ENCODE measurements at places on chromosomes 11 and 22. TPM values are rescaled to one million over a fixed set of nuclear protein-coding genes. Genes with fewer than 3 reads are reported as not detected.

GRCh38 chr11:12186701-12187100 is 76.3 kb downstream of the MICAL2 start:
- peaks cover 21% of the 10 kb centered on the region for H3K4me1 ChIP-seq
- no peak for DNase-seq

DNA sequence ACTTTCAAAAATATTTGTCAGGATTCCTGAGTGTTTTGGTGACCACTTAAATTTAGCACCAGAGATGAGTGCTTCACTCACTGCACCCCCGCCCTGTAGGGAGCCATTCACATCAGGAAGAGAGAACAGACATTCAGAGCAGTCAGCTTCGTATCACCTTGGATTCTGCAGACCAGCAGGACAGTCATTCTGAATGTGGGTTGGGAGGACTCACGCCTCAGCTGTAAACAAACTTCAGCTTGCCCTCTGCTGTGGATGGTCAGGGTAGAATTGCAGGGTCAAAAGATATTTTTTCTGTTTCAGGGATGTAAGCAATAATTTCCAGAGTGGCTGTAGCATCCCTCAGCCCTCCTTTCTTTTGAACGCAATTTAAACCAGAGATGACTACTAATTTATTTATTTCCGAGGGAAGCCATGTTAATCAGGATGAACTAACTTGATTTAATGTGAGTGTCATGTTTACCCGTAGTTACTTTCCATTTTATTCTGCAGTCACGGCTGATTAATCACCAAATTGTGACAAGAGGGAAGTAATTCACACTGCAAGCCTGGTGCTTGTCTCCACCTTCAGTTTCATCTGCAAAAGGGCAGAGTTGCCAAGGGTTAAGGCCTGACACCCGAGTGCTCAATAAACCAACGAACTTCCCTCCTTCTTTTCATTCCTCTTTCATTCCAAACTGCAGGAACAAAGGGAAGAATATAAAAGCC is 174.2 kb upstream of the DDI1 start:
- H3K27ac ChIP-seq = no peak overlapping the region
- H3K27me3 ChIP-seq = no peaks in the 10 kb centered on the region
- no peaks in the 10 kb centered on the region for H3K36me3 ChIP-seq
- H3K4me1 ChIP-seq = no peaks in the 10 kb centered on the region
- no peak overlapping the region for H3K4me3 ChIP-seq

DNA sequence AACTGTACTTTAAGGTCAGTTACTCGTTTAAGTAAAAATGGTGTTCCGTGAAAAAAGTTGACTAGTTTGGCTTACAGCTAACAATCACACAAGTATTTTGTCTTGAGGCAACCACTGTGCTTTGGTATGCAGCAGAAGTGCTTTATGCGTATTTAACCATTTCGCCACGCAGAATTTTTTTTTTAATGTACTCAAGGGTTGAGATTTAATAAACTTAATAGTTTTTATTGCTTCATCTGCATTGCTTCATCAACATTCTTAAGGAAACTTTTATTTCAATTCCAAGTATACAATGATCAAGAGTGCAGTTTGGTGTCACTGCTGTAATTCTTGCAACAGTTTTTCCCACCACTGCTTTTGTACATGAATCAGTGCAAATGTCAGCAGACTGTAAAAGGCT is 66.4 kb downstream of the ZNRF3 start:
- peaks cover 7% of the 10 kb centered on the region for H3K4me1 ChIP-seq
- no peaks in the 10 kb centered on the region for H3K27me3 ChIP-seq
- no peaks in the 10 kb centered on the region for H3K36me3 ChIP-seq
- no peak overlapping the region for H3K27ac ChIP-seq
- DNase-seq = no peak

- no peaks in the 10 kb centered on the region for H3K27me3 ChIP-seq
- no peak overlapping the region for H3K4me3 ChIP-seq
- H3K4me1 ChIP-seq = no peaks in the 10 kb centered on the region
Measured at GRCh38 chr11:35856259-35856658, 87.6 kb upstream of the LDLRAD3 start.

DNA sequence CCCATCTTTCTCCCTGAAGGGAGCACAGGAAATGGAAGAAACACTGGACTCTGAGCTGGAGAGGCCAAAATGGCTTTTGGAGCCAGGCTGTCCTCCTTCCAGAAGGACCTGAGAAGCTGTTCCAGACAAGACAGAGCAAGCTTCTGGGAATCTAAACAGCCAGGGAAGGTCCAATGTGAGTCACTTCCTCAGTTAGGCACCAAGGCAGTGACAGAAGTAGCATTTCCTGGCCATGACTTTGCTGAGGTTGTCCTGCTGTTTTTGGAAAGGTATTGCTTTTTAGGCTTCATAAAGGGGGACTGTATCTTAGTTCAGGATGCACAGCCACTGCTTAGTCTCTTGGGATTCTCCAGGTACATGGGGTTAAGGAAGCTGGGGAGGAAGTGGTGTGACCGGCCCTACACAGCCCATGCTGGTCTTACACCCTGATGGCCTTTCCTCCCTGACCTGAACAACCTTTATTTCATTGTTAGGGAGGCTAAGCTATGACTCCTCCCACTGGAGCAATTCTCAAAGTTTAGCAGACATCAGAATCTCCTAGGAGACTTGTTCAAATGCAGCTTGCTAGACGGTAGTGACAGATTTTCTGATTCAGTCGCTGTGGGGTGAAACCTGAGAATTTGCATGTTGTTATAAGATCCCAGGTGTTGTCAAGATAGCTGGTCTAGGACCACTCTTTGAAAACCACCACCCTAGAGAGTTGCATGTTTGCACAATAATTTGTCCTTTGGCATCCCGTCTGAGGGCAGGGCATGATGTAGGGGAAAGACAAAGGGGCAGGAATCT is 6.8 kb upstream of the INSC start:
- no peaks in the 10 kb centered on the region for H3K27me3 ChIP-seq
- no peak overlapping the region for H3K27ac ChIP-seq
- no peaks in the 10 kb centered on the region for H3K36me3 ChIP-seq
- DNase-seq = no peak
- H3K4me1 ChIP-seq = no peaks in the 10 kb centered on the region

- peaks cover 3% of the 10 kb centered on the region for H3K4me1 ChIP-seq
- no peak overlapping the region for H3K4me3 ChIP-seq
- H3K27ac ChIP-seq = peak overlapping the region; percentile 77
- no peaks in the 10 kb centered on the region for H3K27me3 ChIP-seq
Measured at GRCh38 chr11:13140028-13140870, 131.1 kb downstream of the RASSF10 start.

DNA sequence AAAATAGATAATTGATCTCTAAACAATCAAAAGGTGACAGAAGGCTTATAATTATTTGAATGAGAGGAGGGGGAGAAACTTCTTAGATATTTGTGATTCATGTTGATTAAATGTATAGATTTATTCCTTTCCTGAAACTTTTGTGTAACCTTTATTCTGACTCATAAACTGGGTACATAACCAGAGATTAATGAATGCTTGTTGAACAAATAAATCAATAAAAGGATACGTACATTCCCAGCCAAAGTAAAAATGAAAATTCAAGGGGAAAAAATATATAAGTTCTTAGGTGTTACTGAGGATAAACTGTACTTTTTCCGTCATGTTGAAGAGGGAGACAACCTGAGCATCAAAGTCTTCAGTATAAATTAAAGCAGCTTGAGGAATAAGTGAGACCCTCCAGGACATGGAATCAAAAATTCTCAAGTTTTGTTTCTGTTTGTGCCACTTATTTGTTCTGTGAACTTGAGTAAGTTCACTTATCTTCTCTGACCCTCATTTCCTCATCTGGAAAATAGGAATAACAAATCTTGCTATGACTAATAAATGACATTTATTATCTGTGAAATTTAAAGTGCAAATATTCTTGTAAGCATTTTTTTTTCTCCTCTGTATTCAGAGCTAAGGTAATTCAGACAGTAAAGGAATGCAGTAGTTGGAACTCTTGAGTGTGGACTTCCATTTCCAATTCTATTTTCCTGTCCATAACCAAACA is 195.4 kb downstream of the METTL15 start:
- no peak for DNase-seq
- H3K27ac ChIP-seq = no peak overlapping the region
- H3K4me3 ChIP-seq = no peak overlapping the region
- H3K36me3 ChIP-seq = no peaks in the 10 kb centered on the region
- no peaks in the 10 kb centered on the region for H3K27me3 ChIP-seq
- H3K4me1 ChIP-seq = no peaks in the 10 kb centered on the region

- peaks cover 20% of the 10 kb centered on the region for H3K4me1 ChIP-seq
- H3K27ac ChIP-seq = no peak overlapping the region
- no peak overlapping the region for H3K4me3 ChIP-seq
- no peak for DNase-seq
Measured at GRCh38 chr11:65278356-65278755, 16.6 kb downstream of the POLA2 start.

- H3K4me1 ChIP-seq = no peaks in the 10 kb centered on the region
- DNase-seq = no peak
- no peak overlapping the region for H3K27ac ChIP-seq
- no peaks in the 10 kb centered on the region for H3K27me3 ChIP-seq
Measured at GRCh38 chr11:112778091-112778876, 182.9 kb upstream of the NCAM1 start.

GRCh38 chr11:3745161-3745560 is 52.2 kb downstream of the NUP98 start:
- no peak overlapping the region for H3K4me3 ChIP-seq
- H3K27ac ChIP-seq = no peak overlapping the region
- H3K4me1 ChIP-seq = no peaks in the 10 kb centered on the region
- H3K27me3 ChIP-seq = no peaks in the 10 kb centered on the region

DNA sequence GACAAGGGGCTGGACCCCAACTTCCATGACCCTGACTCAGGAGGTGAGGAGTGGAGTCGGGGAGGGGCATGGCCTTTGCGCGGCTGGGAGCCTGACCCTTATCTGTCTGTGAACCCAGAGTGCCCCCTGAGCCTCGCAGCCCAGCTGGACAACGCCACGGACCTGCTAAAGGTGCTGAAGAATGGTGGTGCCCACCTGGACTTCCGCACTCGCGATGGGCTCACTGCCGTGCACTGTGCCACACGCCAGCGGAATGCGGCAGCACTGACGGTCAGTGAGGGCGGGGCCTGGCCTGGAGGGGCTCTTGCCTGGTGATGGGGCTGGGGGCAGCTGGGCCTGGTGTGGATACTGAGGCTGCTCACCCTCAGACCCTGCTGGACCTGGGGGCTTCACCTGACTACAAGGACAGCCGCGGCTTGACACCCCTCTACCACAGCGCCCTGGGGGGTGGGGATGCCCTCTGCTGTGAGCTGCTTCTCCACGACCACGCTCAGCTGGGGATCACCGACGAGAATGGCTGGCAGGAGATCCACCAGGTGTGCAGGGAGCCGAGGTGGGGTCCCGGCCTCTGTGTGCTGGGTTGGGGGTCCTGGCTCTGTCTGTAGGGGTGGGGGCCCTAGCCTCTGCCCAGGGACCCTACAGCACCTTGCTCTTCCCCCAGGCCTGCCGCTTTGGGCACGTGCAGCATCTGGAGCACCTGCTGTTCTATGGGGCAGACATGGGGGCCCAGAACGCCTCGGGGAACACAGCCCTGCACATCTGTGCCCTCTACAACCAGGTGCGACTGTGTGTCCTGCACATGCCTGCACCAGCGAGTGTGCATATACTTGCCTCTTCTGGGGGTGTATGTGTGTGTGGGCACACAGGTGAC is 6.3 kb downstream of the SHANK3 start:
- H3K27ac ChIP-seq = no peak overlapping the region
- H3K27me3 ChIP-seq = peaks cover 14% of the 10 kb centered on the region
- no peaks in the 10 kb centered on the region for H3K36me3 ChIP-seq
- H3K4me3 ChIP-seq = no peak overlapping the region
- H3K4me1 ChIP-seq = no peaks in the 10 kb centered on the region

GRCh38 chr11:102177974-102178631 is 67.9 kb downstream of the YAP1 start:
- H3K36me3 ChIP-seq = no peaks in the 10 kb centered on the region
- peak overlapping the region; percentile 53 for H3K27ac ChIP-seq
- no peak for DNase-seq
- H3K4me1 ChIP-seq = peaks cover 9% of the 10 kb centered on the region
- H3K4me3 ChIP-seq = no peak overlapping the region

- H3K4me1 ChIP-seq = no peaks in the 10 kb centered on the region
- peaks cover 12% of the 10 kb centered on the region for H3K36me3 ChIP-seq
- no peaks in the 10 kb centered on the region for H3K27me3 ChIP-seq
- no peak overlapping the region for H3K4me3 ChIP-seq
- DNase-seq = no peak
Measured at GRCh38 chr11:17974246-17974645, 38.6 kb downstream of the SERGEF start.

DNA sequence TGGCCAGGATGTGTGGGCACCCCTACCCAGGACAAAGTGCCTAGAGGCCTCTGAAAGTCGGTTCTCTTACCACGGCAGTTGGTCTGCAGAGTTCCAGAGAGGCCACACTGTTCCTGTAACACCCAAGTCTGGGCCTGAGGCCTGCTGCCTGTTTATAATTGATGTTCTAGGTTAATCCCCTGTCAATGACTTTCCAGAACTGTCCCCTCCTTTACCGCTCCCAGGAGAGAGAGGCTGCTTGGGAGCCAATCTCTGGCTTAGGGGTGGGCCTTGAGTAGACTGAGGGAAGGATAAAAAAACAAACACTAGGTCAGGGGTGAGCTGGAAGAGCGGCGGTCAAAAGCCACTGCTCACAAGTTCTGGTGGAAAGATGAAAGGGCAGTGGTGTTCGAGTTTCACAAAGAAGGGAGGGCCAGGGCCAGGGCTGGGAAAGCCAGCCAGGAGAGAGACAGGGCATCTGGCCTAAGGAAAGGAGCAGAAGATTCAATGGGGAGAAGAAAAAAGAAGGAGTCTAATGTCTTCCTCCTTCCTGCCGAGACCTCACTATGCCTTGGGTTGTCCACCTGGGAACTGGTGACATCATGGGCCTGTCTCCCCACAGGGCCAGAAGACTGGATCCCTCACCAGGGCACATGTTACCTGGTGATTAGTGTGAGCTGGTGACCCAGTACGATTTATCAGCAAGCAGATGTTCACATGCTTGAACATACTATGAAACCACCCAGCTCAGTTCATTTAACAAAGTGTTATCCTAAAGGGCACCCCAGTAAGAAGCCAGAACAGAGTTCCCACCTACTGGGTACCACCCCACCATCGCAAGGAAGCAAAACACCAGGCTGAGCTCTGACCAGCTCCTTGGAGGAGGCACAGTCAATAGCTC is 50.2 kb downstream of the PC start:
- H3K4me1 ChIP-seq = peaks cover 9% of the 10 kb centered on the region
- no peak overlapping the region for H3K4me3 ChIP-seq
- DNase-seq = no peak
- no peaks in the 10 kb centered on the region for H3K27me3 ChIP-seq
- H3K27ac ChIP-seq = no peak overlapping the region

- no peaks in the 10 kb centered on the region for H3K27me3 ChIP-seq
- DNase-seq = no peak
- H3K27ac ChIP-seq = no peak overlapping the region
Measured at GRCh38 chr11:94154095-94154856, 25.6 kb downstream of the PANX1 start.

DNA sequence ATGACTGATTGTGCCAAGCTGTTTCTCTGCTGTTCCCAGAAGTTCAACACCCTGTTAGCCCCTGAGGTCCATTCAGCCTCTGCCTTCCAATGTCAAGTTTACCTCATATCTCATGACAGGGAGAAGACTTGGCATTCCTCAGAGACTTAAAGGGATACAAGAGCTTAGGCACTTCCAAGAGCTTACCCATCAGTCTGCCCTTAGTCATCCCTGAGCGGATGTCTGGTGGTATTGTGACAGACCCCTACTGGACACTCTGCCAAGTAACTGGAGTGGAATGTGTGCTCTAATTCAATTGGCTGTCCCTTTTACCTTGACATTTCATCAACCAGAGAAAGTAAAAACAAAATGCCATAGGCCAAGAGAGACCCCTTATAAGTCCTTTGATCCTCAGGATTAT is 151.5 kb downstream of the AASDHPPT start:
- H3K4me1 ChIP-seq = no peaks in the 10 kb centered on the region
- no peaks in the 10 kb centered on the region for H3K27me3 ChIP-seq
- no peaks in the 10 kb centered on the region for H3K36me3 ChIP-seq
- H3K27ac ChIP-seq = no peak overlapping the region

Gene APOC3
- total RNA-seq = 5.3 TPM

Gene OR5W2
- total RNA-seq = not detected

Gene UBQLN3
- total RNA-seq = 0.75 TPM

Gene LRRC55
- total RNA-seq = not detected

Gene KLHDC7B
- 1.5 TPM for total RNA-seq

Gene SEC14L6
- 0.14 TPM for total RNA-seq
